ENCODE measurements at places on chromosomes 4 and X.

DNA sequence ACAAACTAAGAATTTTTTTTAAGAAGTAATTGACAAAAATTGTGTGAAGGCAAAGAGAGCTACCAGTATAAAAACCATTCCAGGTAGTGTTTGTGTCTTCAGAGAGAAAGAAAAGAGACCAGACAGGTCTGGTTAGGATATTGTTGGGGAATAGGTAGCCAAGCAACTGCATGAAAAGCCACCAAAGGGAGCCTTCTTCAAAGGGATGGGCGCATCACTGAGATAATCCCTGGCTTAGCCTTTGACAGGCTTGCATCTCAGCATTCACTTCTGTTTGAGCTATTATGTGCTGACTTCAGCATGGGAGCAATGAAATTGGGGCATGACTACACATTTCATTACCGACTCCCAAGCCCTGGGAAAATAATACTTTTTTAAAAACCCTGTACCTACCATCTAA is 496.6 kb downstream of the IL1RAPL1 start:
- DNase-seq: no peak

DNA sequence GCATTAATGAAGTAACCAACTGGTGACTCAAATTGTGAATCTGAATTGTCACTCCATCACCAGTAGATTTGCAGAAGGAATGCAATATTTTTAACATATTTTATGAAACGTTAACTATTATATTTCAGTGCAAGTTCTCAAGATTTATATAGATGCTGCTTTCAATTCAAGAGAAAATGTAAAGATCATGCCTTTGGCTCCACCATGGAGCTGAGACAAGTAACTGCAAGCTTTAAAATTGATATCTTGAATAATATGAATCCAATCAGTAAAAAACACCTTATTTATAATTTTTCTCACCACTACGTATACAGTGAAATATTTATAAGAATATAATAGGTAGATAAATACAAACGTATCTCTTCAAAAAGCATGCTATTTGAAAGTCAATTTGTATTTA is 27.8 kb upstream of the GALNTL6 start:
- no peak for DNase-seq

DNA sequence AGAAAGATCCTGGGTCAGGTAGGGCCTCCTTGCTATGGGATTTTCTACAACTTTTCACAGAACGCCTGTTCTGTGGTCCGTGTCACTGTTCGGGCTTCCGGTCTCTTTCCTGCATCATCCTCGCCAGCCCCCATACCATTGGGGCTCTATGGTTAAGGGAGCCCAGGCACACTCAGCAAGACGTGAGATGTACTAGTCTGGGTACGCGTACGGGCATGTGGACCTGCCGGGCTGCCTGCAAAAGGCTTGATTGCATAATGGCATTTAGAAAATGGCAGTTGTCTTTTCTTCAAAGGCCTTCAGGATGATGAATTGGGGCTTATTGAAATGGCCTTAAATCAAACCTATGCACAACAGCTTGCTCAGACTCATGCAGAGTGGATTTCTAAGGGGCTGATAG is 86.7 kb downstream of the CNGA2 start:
- no peak for DNase-seq

GRCh38 chr4:182969651-182970279 is 52.6 kb upstream of the DCTD start:
- DNase-seq: no peak

DNA sequence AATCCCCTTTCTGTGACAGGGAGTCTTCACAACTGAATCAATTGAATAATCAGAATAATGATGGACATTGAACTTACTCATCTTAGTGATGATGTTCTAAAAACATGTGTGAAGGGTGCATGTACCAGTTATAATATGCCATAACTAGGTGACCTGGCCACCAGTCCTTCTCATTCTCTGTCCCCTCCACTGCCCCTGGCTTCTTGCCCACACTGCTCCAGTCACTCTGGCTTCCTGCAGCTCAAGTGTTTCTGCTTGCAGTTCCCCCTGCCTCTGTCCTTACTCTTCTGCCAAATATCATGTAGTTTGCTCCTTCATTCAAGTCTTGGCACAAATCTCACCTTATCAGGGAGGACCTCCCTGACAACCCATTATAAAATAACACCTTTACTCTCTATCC is 168.1 kb upstream of the SLC7A11 start:
- no peak for DNase-seq

- no peak for DNase-seq
Measured at GRCh38 chrX:137290011-137290410, 256.2 kb upstream of the GPR101 start.

DNA sequence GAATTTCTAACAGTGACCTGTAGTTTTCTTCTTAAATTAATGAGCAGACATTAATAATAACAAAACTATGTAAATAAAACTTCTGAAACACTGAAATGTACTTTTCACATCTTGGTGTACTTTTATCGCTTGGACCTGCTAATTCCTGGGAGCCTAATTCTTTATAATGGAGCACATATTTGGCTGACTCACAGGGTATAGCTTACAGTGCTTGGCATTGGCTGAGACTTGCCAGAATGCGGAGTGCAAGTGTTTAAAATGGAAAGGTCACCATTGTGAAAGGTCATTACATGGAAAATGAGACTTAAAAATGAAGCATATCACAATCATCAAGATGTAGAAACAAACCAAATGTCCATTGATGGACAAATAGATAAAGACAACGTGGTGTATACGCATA is 137.3 kb upstream of the PDLIM3 start:
- DNase-seq: no peak

DNA sequence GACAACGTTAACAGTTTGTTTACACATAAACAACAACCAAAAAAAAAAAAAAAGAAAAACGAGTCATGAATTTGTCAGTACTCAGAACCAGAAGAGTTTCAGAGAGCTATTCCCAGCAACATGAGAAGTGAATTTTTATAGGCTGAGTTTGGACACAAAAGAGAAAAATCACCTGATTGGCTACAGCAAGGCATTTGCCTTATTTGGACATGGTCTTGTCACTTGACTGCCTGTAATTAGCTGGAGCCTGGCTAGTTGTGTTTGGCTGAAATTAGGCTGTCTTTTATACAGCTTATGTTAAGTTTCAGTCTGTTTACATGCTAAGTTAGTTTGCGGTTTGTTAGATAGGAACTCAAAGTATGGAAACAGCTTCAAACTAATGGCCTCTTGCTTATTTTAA is 880 bp upstream of the TEX13A start:
- no peak for DNase-seq

GRCh38 chr4:106320235-106320634 is 3.9 kb downstream of the AIMP1 start:
- no peak for DNase-seq

DNA sequence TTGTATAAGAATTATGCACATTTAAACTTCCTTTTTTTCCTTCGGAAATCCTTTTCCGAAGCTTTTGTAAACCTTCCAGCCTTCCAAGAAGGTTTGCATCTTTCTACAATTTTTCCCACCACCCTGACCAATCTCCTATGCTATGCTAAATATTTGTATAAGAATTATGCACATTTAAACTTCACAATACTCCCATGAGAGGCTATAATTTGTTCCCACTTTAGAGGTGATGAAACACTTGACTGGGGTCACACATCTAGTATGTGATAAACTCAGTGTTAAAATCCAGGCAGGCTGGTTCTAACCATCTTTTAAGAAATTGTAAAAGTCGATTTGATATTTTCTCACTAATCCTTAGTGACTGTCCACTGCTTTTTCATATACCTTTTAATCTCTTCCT is 22.1 kb downstream of the NUDT6 start:
- DNase-seq: no peak

GRCh38 chrX:147699061-147699460 is 212.7 kb upstream of the FMR1 start:
- DNase-seq: peak; percentile 83

GRCh38 chrX:40538406-40538805 is 42.4 kb upstream of the ATP6AP2 start:
- no peak for DNase-seq

- no peak for DNase-seq
Measured at GRCh38 chr4:6449746-6450369, 22.6 kb downstream of the PPP2R2C start.

GRCh38 chrX:115535844-115536243 is 25.1 kb upstream of the PLS3 start:
- no peak for DNase-seq

GRCh38 chr4:16704489-16704888 is 194.0 kb downstream of the LDB2 start:
- no peak for DNase-seq

DNA sequence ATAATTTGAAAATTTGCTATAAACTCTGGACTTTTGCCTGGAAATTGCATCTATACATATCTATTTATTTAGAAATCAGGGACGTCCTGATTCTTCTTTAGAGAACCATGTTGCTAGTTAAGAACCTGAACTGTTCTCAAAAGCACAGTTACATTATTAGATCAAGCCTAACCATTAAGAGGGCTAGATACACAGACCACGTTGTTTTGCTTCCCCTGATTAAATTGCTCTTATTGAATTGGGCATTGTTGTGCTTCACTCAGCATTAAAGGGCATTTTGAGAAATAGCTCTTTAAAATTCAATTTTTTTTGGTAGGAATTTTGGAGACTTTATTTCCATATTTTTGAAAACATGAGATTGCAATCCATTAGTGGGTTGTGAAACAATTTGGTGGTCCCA is 44.4 kb downstream of the FIP1L1 start:
- no peak for DNase-seq

DNA sequence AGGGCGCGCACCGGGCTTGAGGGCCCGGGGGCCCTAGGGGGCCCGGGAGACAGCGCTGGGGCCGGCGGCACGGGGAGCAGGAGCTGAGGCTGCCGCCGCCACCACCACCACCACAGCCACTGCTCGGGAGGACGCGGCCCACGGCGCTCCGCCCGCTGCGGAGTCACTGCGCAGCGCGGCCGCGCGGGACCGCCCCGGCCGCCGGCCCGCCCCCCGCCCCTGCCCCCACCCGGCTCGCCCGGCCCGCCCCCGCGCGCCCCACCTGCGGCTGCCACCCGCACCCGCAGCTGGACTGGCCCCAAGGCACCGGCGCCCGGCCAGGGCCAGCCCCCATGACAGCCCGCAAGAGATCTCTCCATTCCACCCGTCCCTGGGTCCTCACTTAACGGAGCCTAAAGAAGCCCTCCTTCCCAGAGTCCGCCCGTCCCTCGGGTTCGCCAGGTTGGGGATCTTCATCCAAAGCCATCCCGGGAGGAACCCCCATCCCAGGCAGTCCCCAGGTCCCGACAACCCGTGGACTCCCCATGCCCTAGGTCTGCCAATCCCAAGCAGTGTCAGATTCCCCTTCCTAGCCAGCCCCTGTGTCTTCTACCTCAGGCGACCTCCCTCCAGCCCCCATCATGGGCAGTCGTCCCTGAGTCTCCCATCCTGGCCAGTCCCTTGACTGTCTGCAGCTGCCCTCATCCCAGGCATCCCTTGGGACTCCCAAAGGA is 40.0 kb upstream of the IQSEC2 start:
- DNase-seq: peak; percentile 22

GRCh38 chrX:2614911-2615310 is 76.2 kb upstream of the CD99 start:
- DNase-seq: peak; percentile 76

- no peak for DNase-seq
Measured at GRCh38 chrX:134541906-134542305, 81.9 kb downstream of the HPRT1 start.

DNA sequence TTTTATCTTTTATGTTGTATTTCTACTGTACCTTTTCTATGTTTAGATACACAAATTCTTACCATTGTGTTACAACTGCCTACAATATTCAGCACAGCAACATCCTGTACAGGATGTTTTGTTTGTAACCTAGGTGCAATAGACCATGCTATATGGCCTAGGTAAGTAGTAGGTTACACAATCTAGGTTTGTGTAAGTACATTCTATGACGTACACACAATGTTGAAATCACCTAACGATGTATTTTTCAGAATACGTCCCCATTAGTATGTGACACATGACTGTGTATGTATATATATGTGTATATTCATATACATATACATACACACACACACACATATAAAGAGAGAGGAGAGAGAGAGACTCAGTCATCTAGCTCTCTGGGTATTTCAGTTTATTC is 103.5 kb downstream of the CLNK start:
- no peak for DNase-seq

GRCh38 chrX:33465137-33465536 is 253.8 kb upstream of the DMD start:
- peak; percentile 31 for DNase-seq

GRCh38 chrX:37349221-37350033 is at the start of gene PRRG1:
PRRG1 (plus strand) TSS chrX:37349364; CDS start chrX:37406250, 56,886 bp downstream.
- peak; percentile 83 for DNase-seq

All from GM23338 (cell line).